GM23248 (cell line): ENCODE measurements at places on chromosomes 1 and 21. TPM values are rescaled to one million over a fixed set of nuclear protein-coding genes. Genes with fewer than 3 reads are reported as not detected.

The VANGL1 gene
- total RNA-seq: 11.7 and 12.9 TPM in 2 replicates

The RASSF5 gene
- total RNA-seq: 0.22 and 0.89 TPM in 2 replicates

The MXRA8 gene
- 1,040 and 1,228 TPM in 2 replicates for total RNA-seq

The LENEP gene
- total RNA-seq: not detected in 2 replicates

The LCE1C gene
- not detected in 2 replicates for total RNA-seq

The LRRC7 gene
- not detected in 2 replicates for total RNA-seq

- no peak overlapping the region for H3K4me3 ChIP-seq
- H3K4me1 ChIP-seq: no peaks in the 10 kb centered on the region
- no peaks in the 10 kb centered on the region for H3K36me3 ChIP-seq
- H3K27me3 ChIP-seq: no peaks in the 10 kb centered on the region
- no peak overlapping the region for H3K27ac ChIP-seq
- DNase-seq: peak; percentile 6
Observed at GRCh38 chr21:41975391-41976272, 21.8 kb upstream of the C2CD2 start.

- H3K4me1 ChIP-seq: peaks cover 28% of the 10 kb centered on the region
- no peak for DNase-seq
- no peak overlapping the region for H3K4me3 ChIP-seq
- H3K27ac ChIP-seq: no peak overlapping the region
- H3K36me3 ChIP-seq: no peaks in the 10 kb centered on the region
Observed at GRCh38 chr1:24696756-24697330, 48.4 kb upstream of the CLIC4 start.

- H3K36me3 ChIP-seq: no peaks in the 10 kb centered on the region
- no peak for DNase-seq
Observed at GRCh38 chr1:146039844-146040194, 18.3 kb upstream of the HJV start.

GRCh38 chr1:88179943-88180342 lies 504.1 kb upstream of the PKN2 start:
- DNase-seq: no peak
- H3K27me3 ChIP-seq: no peaks in the 10 kb centered on the region
- H3K4me3 ChIP-seq: no peak overlapping the region
- no peak overlapping the region for H3K27ac ChIP-seq
- no peaks in the 10 kb centered on the region for H3K4me1 ChIP-seq

DNA sequence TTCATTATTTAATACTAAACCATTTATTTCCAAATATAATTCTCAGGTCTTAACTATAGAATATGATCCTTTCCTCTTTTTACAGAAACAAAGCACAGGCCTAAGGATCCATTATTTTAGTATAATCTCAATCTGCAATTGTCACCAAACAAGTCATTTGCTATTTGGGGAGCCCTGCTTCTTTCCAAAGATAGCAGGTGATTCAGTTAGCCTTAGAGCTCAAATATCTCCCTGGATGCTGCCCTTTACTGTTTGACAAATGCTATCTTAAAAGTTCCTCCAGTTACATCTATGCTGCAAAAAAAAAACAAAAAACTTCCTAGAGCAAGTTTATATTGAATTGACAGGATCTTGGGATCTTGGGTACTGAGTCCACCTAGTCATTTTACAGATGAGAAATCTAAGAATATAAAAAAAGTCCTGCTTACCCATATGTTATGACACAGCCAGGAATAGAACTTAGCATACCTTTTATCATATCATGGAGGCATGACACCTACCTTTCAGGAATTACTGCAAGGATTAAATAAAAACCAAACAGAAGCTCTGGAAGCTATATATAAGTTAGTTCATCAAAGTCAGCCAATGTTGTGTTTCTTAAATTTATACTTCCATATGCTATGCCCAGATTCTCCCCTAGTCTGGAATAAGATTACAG lies 9.2 kb downstream of the SERBP1 start:
- no peak overlapping the region for H3K4me3 ChIP-seq
- no peaks in the 10 kb centered on the region for H3K4me1 ChIP-seq
- DNase-seq: no peak
- no peak overlapping the region for H3K27ac ChIP-seq
- peaks cover 92% of the 10 kb centered on the region for H3K36me3 ChIP-seq

DNA sequence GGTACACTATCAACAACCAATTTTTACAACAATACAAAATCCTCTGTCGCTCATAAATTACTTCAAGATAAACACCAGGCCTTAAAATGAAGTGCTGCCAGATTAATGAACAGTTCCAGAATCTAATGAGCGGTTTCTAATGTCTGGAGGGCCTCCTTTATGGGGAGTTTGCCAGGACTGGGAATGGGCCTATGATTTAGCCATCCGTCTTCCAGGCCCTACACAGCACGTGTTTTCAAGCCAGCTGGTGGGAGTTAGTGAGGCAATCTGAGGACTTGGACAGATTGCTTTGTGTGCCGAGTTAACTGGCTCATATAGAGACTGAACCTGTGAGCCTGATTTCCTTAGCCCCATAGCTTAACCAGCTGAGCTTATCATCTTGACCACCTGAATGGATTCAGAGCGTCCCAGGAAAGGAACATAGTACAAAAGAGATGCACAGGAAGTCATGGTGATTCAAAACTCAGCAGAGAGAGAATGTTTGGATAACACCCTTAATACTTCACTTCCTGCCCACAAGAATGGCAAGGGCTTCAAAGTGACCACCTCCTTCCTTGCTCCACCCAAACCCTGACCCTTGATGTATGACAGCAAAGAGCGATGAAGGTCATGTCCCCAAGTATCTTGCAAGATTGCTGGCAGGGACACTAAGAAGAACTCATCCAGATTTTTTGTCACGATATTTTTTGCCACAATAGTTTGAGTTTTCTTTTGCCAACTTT lies 143.5 kb downstream of the SLC30A10 start:
- H3K36me3 ChIP-seq: no peaks in the 10 kb centered on the region
- H3K27ac ChIP-seq: no peak overlapping the region
- H3K4me3 ChIP-seq: no peak overlapping the region
- no peak for DNase-seq
- H3K27me3 ChIP-seq: no peaks in the 10 kb centered on the region

DNA sequence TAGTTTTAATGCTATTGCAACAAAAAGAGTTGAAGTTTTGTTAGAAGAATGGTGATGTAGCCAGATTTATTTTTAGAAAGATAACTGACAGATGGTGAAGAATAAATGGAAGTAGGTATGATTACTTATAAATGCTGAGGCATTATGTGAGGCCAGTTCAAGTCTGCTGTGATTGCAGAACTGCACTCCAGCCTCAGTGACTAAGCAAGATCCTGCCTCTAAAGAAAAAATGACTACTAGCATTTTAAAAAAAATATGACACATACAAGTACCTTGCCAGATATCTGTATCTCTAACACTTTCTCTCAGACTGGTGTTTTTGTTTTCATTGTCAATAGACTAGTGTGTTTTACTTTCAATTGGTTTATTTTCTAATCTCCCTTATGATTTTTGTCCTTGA lies 1242.4 kb upstream of the ADGRL4 start:
- H3K27me3 ChIP-seq: no peaks in the 10 kb centered on the region
- H3K4me1 ChIP-seq: no peaks in the 10 kb centered on the region
- H3K27ac ChIP-seq: no peak overlapping the region
- H3K4me3 ChIP-seq: no peak overlapping the region
- no peaks in the 10 kb centered on the region for H3K36me3 ChIP-seq

- H3K27ac ChIP-seq: no peak overlapping the region
- no peaks in the 10 kb centered on the region for H3K27me3 ChIP-seq
- H3K36me3 ChIP-seq: no peaks in the 10 kb centered on the region
- H3K4me3 ChIP-seq: no peak overlapping the region
Observed at GRCh38 chr1:41345434-41346075, 15.7 kb upstream of the FOXO6 start.

DNA sequence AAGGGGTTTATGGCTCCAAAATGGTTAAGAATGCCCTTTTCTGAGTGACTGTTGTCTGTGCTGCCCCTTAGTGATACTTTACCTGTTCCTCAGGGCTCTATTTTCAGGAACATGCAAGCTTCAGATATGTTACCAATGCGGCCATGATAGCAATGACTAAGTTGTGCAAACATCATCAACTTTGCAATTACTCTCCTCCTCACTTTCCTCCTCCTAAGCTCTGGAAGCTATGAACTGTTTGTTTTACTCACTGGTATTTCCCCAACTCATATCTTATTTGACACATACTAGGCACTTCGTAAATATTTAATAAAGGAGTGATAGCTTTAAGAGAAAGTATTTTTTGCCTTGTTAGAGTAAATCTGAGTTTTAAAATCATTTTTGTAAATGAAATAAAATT lies 53.8 kb downstream of the RWDD3 start:
- no peak overlapping the region for H3K27ac ChIP-seq
- no peak for DNase-seq
- no peaks in the 10 kb centered on the region for H3K27me3 ChIP-seq
- no peaks in the 10 kb centered on the region for H3K4me1 ChIP-seq
- no peaks in the 10 kb centered on the region for H3K36me3 ChIP-seq

DNA sequence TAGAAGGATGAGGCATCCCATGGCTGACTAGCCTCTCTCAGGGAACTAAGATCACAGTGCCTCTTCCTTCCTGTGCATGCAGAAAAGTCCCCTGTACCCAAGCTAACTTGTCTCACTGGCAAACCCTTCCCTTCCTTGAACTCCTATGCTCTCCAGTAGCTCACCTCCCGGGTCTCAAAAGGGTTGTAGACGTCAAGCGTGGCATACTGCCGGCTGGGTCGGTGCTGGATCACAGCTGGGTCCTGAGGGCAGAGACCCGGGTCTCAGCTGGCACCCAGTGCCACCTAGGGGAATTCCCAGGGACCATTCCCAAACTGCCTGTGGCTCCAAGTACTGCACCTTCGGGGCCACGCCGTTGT lies 688 bp downstream of the SCAMP3 start:
- peak overlapping the region; percentile 76 for H3K27ac ChIP-seq
- H3K4me3 ChIP-seq: peak overlapping the region; percentile 98
- H3K4me1 ChIP-seq: peaks cover 8% of the 10 kb centered on the region
- peak; percentile 50 for DNase-seq
- H3K27me3 ChIP-seq: no peaks in the 10 kb centered on the region

GRCh38 chr1:18629659-18630510 lies 761 bp upstream of the PAX7 start:
- H3K4me3 ChIP-seq: no peak overlapping the region
- no peak for DNase-seq
- no peaks in the 10 kb centered on the region for H3K4me1 ChIP-seq
- no peak overlapping the region for H3K27ac ChIP-seq
- H3K27me3 ChIP-seq: peaks cover 73% of the 10 kb centered on the region

DNA sequence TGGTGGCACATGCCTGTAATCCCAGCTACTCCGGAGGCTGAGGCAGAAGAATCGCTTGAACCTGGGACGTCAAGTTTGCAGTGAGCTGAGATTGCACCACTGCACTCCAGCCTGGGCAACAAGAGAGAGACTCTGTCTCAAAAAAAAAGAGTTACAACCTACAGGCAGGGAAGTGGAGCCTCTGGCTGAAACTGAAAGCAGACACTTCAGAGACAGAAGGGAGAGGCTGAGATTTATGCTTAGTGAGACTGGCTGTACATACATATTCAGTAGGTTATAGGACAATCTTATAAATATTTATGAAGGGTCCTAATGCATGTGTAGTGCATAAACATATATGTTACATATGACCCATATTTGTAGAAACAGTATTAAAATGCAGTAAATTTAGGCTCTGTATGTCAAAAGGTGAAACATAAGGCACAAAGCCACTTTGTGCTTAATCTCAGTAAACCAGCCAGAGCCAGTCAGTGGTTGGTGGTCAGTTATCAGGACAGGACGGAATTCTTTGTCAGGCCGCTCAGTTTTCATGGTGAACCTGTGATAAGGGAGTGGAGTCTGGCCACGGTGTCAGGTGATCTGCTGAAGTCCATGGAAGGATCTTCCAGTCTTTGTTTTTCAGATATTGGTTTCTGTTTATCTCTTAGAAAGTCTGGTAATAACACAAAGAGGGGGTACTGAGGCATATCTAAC lies 13.7 kb downstream of the RHEX start:
- H3K27me3 ChIP-seq: peaks cover 31% of the 10 kb centered on the region
- H3K36me3 ChIP-seq: no peaks in the 10 kb centered on the region
- H3K4me1 ChIP-seq: no peaks in the 10 kb centered on the region

DNA sequence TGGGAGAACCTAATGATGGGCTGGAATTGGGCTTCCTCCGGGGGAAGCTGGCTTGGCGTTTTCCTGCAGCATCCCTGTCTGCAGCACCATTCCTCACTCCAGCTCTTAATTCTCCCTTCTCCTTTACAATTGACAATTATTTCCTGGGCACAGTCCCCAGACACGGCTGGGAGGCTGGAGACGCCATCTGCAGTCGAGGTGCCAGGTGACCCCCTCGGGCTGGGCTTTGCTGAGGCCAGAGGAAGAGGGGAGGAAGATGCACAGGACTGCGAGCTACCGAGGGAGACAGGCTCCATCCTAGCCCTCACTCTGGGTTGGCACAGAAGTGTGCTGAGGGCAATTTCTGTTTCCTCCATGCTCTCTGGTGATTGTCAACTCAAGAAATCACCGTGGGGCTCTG lies 453.8 kb downstream of the PTPRU start:
- H3K36me3 ChIP-seq: no peaks in the 10 kb centered on the region
- no peak for DNase-seq
- no peaks in the 10 kb centered on the region for H3K27me3 ChIP-seq

GRCh38 chr1:52032785-52033131 lies 852 bp downstream of the KTI12 start:
- H3K36me3 ChIP-seq: 0 out of 2 replicates have a peak, but pooled peaks cover 11% of the 10 kb centered on the region
- H3K27me3 ChIP-seq: no peaks in the 10 kb centered on the region
- DNase-seq: peak; percentile 88
- H3K4me3 ChIP-seq: peak overlapping the region; percentile 74
- H3K27ac ChIP-seq: peak overlapping the region; percentile 89

GRCh38 chr1:58231204-58231603 lies 315.3 kb downstream of the OMA1 start:
- no peak overlapping the region for H3K27ac ChIP-seq
- H3K4me1 ChIP-seq: no peaks in the 10 kb centered on the region
- no peaks in the 10 kb centered on the region for H3K27me3 ChIP-seq
- no peak for DNase-seq

GRCh38 chr1:199687321-199687720 lies 340.2 kb upstream of the NR5A2 start:
- no peak overlapping the region for H3K27ac ChIP-seq
- peaks cover 54% of the 10 kb centered on the region for H3K4me1 ChIP-seq
- peak; percentile 76 for DNase-seq
- no peak overlapping the region for H3K4me3 ChIP-seq
